ENCODE measurements at places on chromosomes 4 and X.

DNA sequence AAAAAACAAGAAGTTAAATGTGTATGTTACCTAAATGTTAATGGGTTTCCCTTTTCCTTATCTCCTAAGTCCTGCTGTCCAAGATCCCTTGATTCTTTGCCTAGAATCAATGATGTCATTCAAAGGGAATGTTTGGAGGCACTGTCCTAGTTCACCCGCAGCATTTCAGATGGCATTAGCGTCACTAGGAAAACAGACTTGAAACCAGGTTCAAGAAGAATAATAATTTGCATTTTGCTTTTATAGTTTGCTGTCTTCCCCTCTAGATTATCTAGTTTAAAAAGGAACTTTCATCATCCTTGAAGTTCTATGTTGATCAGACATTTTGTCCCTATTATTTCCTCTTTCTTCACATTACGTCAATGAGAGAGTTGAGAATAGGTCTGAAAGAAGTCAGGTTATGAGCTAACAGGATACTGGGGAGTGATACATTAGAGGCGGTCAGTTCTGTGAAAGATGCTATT is 234.1 kb upstream of the PGRMC2 start:
- no peak for DNase-seq

DNA sequence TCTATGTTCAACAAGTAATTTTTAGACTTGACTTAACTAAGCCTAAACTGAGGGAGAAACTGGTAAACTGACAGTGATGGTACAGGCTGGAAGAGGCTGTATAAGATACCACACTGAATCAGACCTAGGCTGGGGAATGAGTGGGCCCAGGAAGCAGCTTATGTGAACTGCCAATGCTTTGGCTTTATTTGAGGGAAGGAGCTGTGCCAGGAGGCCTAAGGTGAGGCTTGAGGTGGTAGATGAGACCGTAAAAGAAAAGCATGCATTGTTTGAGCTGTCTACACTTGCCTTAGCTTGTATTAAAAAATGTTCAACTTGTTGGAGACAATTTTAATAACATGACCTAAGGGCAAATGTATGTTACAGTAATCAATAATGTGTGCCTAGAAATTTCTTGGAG is 96.2 kb downstream of the RS1 start:
- no peak for DNase-seq

DNA sequence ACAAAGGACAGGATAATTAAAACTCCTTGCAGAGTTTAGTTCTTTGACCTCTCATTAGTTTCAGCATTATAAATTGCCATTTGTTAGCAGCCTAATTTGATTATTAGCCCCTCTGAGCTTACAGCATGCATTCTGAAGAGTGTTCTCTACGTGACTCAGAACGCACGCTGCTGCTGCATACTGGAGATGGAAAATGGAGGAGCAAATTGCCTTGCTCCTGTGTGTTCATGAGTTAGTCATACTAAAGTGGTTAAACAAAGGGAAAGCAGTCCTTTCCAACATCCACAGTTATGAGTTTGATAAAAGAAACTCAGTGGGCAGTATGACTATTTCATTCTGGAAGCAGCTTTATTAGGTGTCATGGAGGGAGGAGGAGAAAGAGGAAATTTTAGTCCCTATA is 922.5 kb downstream of the RPA4 start:
- DNase-seq: no peak

DNA sequence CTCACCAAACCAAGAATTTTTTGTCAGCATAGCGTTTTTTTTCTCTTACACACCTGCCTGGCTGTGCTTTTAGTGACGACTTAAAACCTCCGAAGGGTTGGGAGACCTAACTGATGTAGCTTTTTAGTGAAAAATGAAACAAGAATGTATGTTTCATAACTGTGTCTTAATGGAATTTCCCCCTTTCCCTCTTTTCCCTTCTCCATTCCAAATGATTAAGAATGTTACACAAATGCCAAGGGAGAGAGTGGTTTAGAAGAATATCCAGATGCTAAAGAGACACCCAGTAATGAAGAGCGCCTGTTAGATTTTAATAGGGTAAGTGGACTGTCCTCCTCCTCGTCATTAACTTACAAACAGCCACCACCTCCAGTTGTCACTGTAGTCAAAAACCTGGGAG is 33.2 kb upstream of the TBC1D14 start:
- no peak for DNase-seq

DNA sequence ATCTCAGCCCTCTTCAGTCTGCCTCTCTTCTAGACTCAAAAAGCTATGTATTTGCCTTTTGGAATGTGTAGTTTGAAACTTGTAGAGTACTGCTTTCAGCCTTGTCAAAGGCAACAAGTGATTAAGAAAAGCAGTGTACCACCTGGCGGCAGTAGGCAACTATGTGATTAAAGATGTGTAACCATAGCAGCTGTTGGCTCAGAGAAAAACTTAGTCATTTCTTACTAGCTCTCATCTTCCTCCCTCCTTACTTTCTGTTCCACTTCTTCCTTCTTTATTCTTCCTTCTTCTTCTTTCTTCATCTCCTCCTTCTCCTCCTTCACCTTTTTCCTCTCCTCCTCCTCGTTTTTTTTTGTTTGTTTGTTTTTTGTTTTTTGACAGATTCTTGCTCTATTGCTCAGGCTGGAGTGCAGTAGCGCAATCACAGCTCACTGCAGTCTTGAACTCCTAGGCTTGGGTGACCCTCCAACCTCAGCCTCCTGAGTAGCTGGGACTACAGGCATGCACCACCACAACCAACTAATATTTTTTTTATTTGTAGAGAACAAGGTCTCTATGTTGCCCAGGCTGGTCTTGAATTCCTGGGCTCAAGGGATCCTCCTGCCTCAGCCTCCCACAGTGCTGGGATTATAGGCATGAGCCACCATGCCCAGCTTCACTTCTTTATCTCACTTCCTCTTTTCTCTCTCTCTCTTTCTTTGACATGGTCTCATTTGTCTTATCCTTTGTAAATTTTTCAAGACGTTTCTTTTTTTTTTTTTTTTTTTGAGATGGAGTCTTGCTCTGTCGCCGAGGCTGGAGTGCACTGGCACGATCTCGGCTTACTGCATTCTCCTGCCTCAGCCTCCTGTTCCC is 32.6 kb downstream of the ABHD18 start:
- no peak for DNase-seq

DNA sequence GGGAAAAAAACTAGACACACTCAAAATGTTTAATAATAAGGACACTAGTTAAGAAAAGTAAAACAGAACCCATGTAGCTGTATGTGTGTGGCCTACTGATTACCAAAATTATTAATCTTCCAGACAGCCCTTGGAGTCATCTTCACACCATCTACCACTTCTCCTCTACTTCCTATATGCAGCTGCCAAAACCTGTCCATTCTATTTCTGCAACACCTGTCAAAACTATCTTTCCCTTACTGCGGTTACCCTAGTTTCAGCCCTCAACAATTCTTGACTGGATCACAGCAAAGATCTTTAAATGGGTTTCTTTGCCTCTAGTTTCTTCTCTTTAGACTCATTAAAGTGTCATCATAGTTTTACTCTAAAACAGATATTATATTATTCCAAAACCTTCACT is 72.6 kb downstream of the GPR82 start:
- DNase-seq: no peak

GRCh38 chrX:9905288-9905687 is 61.9 kb upstream of the CLDN34 start:
- DNase-seq: no peak

- DNase-seq: no peak
Observed at GRCh38 chr4:121177246-121178137, 13.4 kb upstream of the TNIP3 start.

- no peak for DNase-seq
Observed at GRCh38 chr4:121454251-121454979, 73.6 kb upstream of the QRFPR start.

GRCh38 chrX:100263650-100264049 is 146.4 kb downstream of the PCDH19 start:
- no peak for DNase-seq

DNA sequence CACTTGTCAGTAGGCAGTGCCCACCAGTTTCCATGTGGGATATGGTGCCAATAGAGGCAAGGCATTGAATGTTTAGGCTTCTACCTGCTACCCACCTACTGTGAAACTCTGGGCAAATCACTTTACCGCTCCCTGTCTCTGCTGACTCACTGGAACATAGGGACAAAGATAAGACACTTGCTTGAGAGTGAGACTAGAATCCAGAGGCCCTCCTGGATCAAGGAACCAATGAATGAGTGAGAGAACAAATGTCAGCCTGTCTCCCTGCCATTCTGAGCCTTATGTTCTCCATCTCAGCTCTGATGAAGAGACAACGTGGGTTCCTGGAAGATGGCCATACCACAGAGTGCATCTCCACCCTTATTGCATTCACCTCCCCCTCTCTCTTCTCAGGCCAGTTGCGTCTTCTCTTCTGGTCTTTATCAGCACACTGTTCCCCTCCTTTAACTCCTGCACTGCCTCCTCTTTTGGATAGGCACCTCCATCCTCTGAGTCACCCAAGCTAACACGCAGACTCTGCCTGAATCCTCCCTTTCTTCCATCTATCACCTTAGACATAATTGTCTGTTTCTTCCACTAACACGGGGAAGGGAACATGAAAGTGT is 15.4 kb upstream of the PRRG3 start:
- DNase-seq: no peak

- DNase-seq: no peak
Observed at GRCh38 chr4:124684301-124684700, 28.2 kb downstream of the ANKRD50 start.

- DNase-seq: no peak
Observed at GRCh38 chr4:187364401-187364800, 631.2 kb upstream of the ZFP42 start.

GRCh38 chr4:1451106-1451751 is 45.0 kb upstream of the NKX1-1 start:
- no peak for DNase-seq

GRCh38 chrX:26778320-26778888 is 562.4 kb downstream of the MAGEB5 start:
- DNase-seq: no peak

Data from stimulated activated CD8-positive, alpha-beta memory T cell treated with anti-CD3 and anti-CD28 coated beads, Interleukin-2, amount 100 ng/mL, for 1 hour (primary cell).